ENCODE measurements at places on chromosomes 2 and 18.

GRCh38 chr18:3722649-3723433 is 272.9 kb downstream of the TGIF1 start:
- DNase-seq = no peak

GRCh38 chr2:46849046-46849715 is 66.4 kb downstream of the MCFD2 start:
- DNase-seq = no peak

- no peak for DNase-seq
These were observed 60.4 kb downstream of the WDSUB1 start for GRCh38 chr2:159226059-159226461.

DNA sequence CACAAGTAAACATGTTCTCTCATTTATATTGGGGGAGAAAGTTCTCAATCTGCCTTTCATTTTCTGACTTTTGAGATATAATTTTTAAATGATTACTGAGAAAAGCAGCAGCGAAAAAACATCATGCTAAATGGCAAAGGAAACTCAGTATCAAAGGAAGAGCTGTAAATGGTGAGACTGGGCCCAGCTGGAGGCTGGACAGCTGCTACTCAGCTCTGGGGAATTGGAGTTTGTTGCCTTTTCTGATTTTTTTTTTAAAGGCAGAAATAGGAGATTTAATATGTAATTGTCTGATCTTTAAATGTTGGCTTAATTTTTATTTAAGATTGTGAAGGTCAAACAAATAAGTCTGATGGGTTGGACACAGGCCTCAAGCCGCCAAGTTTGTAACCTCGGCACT is 137.1 kb upstream of the TACR1 start:
- DNase-seq = no peak

- DNase-seq = peak; percentile 23
These were observed 165.5 kb downstream of the L3MBTL4 start for GRCh38 chr18:6249170-6249569.

DNA sequence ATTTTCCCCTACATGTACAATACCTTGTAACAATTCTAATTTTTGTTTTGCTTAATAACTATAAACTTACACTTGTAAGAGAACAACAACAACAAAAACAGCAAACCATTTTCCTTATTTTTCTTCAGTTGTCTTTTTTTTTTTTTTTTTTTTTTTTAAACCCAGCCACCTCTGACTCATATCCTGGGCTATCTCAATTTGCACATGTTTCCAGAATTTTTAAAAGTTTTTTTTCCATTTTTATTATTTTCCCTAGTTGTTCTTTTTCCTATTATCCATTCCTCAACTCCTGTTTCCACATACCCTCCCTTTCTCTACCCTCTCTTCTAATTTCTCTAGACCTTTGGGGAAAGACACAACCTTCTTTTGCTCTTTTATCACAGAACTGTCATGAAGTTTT is 112.5 kb downstream of the EFEMP1 start:
- DNase-seq = no peak

DNA sequence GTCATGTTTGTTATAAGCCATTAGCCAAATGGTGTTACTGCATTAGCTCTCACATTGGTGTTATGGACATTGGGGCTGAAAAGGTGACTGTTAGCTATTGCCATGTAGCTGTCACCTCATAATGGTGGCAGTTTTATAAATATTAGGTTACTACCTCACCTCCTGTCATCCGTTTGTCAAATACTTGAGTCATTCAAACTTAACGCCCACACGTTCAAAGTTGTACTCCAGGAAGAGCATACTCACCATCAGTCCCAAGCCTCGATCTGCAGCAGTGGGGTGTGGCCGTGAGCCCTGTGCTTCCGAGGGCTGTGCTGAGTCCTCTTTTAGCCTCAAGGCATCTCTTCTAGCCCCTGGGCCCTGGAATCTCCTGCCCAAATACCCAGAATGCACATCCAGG is 87.3 kb downstream of the PDK1 start:
- no peak for DNase-seq

DNA sequence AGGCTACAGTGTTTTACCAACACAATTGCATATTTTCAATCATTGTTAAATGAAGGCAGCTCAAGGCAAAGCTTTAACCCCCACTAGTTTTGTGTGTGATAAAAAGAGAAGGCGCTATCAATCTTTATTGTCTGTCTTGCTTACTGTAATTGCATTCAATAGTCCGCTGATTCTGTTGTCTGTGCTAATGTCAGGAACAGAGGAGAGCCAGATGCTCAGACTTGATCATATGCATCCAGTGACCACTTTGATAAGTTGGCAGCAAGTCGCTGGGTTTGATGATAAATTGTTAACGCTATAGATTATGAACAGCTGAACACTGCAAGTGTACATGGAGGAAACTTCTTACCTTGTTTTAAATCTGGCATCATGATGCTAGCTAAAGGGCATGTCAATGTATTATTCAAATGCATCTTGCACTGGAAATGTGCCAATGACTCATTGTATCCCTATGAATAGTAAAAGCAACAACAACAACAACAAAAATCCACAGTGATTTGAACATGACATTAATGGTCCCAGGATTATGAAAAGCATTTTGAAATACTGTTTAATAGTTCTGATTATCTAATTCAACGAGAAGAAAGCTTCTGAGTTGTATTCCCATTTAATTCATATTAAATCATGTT is 423.5 kb upstream of the FANCL start:
- no peak for DNase-seq
